GM18507 (cell line): ENCODE measurements at places on chromosomes 7 and 10.

- no peak for DNase-seq
These were observed 626 bp downstream of the PRPF18 start for GRCh38 chr10:13587391-13587790.

GRCh38 chr7:15801041-15801440, 114.6 kb upstream of the MEOX2 start:
- no peak for DNase-seq

GRCh38 chr10:60123668-60124067, 217.3 kb upstream of the CCDC6 start:
- DNase-seq: no peak

DNA sequence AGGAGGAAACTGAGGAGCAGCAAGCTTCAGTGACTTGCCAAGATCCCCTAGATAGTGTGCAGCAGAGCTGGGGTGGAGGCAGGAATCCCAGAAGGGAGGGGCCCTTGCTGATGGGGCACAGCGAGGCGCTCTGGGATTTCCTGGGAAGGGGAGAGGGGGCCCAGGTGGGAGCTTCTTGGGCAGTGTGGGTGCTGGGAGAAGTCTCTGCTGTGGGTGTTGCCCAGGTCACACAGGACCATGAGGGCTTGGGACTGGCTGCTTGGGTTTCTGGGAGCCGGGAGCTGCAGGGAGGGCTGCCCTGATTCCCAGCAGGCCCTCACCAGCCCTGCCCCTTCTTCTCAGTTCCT, 55.2 kb downstream of the TSPAN15 start:
- DNase-seq: no peak

GRCh38 chr10:80356563-80356988, at the start of the genes DYDC1 and DYDC2:
TSS of gene DYDC1 (minus strand) at chr10:80356755. CDS start at chr10:80352601, 4,154 bp downstream.
TSS of gene DYDC2 (plus strand) at chr10:80356781. CDS start at chr10:80362444, 5,663 bp downstream.
- DNase-seq: peak; percentile 7

DNA sequence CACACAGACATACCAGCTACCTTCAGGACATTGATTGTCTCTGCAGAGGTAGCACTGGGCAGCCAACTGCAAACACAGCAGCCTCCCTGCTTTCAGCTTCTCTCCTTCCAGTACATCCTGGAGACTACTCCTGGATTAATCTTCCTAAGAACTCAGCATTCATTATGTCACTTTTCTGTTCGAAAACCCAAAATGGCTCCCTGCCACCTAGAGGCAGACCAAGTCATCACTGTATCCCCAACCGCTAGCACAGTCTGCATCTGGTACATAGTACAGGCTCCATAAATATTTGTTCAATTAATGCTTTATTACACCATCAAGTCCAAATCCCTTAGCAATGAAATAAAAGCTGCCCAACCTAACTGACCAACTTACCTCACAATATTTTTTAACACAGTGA, 5.0 kb upstream of the SEC31B start:
- no peak for DNase-seq

GRCh38 chr7:18200266-18200665, 172.6 kb upstream of the PRPS1L1 start:
- DNase-seq: no peak

GRCh38 chr7:100604028-100604975, 2.1 kb downstream of the PCOLCE start:
- DNase-seq: peak; percentile 78

GRCh38 chr10:60541451-60541850, 151.8 kb upstream of the ANK3 start:
- no peak for DNase-seq

DNA sequence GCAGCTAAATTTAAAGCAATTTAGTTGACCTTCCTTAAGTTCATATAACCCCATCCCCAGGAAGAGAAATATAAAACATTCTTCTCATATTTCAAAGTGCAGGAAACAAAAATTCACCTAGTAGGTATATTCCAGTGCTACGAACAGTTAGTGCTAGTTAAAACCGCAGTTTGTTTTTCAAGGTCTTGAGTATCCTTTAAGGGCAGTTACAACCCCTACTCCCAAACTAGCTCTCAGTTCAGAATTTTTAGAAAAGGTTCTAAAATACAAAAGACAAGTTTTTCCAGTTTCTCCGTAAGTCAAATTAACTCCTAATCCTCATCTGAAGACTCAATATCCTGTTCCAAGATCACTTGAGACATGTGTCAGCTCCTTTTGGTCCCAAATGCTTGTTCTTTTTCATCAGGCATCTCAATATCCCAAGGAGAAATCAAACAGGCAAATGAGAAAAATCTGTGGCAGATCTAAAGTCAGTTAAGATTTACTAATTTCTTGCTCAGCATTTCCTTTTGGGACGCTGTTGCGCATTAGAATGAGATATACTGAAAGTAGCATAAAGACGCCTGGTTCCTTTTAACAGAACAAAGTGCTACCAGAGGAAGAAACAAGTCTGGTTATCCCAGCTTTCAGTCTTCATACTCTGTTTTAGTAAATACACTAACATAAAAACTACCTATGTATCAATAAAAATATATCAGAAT, 51.8 kb downstream of the ARHGAP12 start:
- DNase-seq: no peak

- no peak for DNase-seq
These were observed 159.8 kb downstream of the CCDC7 start for GRCh38 chr10:32605787-32606186.

DNA sequence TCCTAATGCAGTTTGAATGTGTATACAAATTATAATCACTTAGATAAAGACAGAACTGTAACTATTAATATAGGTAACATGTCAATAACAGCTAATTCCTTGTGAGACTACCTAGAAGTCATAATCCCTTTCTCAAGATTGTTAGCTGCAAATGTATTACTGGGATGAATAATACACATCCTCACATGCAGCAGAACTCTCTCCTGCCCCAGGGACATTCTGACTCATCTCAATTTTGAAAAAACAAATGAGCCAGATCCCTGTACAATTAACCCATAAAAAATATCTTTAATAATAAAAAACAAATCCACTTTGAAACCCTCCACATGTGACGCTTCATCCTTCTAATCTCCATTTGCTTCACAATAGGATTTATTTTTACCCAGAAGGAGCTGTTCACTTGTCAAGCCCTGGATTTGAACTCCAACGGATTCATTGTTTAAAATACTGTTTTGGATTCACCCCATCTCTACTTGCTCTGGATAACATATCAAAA, 428.4 kb upstream of the TEX47 start:
- DNase-seq: no peak

DNA sequence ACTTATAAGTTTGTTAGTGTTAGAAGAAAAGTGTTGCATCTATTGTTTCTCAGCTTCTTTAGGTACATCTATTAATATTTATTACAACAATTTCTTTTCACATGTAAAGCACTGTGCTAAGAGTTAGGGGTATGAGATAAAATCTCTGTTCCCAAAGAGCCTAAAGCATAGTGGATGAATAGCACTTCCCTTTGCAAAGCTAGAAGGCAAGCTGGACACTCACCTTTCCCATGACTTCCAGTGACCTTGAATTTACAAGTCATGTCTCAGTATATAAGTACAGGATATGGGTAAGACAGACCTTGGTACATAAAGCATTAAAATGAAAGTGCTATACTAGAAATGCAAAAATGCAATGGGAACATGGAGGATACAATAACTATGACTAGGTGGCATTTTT, 8.7 kb downstream of the CNNM1 start:
- no peak for DNase-seq

DNA sequence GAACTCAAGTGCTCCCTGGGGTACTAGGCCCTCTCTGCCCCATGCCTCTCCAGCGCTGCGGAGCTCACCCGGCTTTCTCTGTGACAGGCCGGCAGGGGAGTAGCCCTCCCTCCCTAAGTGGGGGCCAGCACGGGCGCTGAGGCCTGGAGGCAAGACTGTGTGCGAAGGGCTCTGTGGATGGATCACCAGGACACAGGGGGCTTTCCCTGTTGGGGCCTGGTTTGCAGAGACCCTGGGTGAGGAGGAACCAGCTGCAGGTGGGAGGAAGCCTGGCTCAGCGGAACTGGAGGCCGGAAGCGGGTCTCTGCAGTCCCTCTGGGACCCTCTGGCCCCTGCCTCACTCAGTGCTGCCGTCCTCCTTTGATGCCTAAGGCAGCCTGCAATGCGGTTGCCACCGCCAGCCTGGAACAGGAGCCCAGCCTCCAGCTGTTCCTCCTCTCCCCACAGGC, 106.0 kb downstream of the CYTH3 start:
- no peak for DNase-seq

DNA sequence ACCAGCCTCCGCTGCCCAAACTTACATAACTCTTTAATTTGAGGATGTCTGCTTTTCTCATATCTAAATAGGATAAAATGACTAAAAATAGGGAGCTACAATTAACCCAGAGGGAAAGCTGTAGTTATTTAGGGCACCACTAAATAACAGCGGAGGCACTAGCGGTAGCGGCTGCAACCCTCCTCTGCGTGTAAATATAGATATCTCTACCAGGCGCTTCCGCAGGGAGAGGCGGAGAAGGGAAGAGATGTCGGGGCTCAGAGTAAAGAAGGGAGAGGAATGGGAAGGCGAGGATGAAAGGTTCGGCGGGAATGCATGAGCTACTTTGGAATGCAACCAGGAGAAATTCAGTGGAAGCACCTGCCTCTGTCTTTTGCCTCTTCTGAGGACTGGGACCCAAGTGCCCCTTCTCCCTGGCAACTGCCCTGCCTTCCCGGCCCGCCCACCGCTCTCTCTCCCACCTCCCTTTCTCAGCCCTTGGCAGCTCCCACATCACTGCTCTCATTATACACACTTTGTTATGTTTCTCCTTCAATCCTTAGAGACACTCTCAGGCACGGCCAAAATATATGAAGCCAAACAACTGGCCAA, 698.3 kb downstream of the PARD3 start:
- no peak for DNase-seq

GRCh38 chr10:14653271-14654161, 121.2 kb downstream of the FAM107B start:
- DNase-seq: no peak

DNA sequence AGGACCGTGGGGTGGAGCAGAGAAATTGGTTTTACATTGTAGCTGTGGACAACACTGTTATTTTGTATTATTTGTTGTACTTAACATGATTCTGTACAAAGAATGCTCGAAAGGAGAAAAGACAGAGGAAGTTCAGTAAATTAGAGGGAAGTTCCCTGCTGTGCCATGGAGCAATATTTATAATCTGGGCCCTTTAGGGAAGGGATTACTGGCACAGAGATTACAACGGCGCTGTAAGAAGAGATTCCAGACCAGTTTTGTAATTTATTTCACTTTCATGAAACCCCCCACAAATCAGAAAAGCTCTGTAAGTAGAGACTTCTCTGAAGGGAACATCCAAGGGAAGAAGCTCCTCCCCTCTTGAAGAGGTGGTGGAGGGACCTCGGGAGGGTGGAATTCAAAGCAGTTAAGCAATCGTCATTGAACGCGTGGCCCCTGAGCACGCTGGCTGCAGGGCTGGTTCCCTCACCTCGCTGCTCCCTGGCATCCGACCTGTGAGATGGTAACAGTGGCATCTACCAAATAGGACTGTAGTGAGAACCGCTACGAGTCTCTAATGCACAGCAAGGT, 113.5 kb downstream of the KLF6 start:
- no peak for DNase-seq

DNA sequence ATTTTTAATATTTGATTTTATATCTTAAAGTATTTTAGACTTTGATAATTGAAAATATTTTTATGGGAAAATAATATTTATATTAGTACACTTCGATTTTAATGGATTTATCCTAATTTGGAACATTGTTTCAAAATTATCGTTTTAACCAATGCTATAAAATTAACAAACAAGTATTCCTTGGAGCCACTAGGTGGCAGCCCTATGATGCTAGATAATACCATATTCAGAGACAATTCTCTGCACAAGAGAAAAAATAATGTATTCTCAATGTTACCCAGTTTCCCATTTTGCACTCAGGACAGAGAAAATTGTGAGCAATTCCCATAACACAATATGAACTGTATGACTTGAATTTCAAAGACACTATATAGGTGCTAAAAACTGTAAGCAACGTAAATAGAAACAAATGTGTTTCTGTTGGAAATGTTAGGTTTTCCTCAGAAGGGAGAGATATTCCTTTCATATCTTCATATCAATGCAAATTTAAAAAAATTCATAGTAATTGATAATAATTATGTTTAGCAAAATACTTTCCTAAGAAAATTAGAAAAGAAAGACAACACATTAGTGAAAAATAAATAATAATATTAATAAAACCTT, 237.8 kb downstream of the SEMA3E start:
- no peak for DNase-seq

DNA sequence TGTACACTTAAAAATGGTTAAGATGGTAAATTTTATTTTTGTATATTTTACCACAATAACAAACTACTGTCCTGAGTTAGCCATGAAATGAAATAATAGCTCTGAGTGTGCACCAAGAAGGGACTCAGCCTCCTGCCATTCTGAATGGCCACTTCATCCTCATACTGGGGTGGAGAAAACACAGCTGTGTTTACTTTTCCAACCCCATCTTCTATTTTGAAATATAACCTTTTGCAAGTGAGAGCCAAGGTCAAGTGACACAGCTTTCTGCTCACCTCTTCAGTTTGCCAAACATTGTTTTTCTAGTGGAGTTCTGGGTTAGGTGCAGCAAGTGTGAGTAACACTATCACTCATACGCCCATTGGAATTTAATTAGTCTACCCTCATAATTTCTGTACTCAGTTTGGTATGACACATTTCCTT, 107.4 kb upstream of the GLCCI1 start:
- DNase-seq: no peak

GRCh38 chr10:98611436-98611835, 164.7 kb upstream of the HPS1 start:
- no peak for DNase-seq

GRCh38 chr7:128206747-128207500, 34.2 kb upstream of the LEP start:
- DNase-seq: no peak

- DNase-seq: no peak
These were observed 79.9 kb upstream of the RHEB start for GRCh38 chr7:151599401-151600227.

- DNase-seq: no peak
These were observed 13.8 kb downstream of the LRRC4 start for GRCh38 chr7:128017460-128017859.

GRCh38 chr7:16816824-16817223, 12.0 kb upstream of the AGR2 start:
- no peak for DNase-seq

DNA sequence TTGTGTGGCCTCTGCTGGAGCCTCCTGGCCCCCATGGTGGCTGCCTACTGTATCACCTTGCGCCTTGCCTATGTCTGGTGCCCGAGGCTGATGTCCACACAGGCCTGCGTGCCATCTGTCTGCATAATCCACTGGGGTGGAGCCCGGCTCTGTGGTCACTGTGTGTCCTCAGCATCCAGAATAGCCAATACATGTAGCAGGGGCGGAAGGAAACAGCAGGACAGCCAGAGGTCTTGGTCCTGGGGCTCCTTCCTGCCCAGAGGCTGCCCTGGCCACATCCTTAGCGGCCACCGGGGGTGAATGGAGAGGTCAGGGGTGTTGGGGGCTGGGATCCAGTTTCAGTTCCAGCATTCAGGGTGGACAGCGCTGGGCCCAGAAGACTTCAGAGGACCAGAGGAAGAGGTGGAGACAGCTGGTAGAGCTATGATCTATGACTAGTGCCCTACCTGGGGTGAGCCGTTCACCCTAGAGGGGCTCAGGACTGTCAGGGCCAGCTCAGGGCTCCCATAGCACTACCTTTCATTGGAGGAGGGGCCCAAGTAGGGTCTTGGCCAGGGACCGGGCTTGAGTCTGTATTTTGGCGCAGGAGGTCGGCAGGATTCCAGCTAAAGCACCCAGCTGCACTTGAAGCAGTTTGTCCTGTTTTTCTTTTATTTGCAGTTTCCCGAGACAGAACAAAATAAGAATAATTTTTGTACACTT, 15.9 kb downstream of the YKT6 start:
- no peak for DNase-seq
